Effector memory CD4-positive, alpha-beta T cell (primary cell): ENCODE measurements at places on chromosomes 3 and 15.

DNA sequence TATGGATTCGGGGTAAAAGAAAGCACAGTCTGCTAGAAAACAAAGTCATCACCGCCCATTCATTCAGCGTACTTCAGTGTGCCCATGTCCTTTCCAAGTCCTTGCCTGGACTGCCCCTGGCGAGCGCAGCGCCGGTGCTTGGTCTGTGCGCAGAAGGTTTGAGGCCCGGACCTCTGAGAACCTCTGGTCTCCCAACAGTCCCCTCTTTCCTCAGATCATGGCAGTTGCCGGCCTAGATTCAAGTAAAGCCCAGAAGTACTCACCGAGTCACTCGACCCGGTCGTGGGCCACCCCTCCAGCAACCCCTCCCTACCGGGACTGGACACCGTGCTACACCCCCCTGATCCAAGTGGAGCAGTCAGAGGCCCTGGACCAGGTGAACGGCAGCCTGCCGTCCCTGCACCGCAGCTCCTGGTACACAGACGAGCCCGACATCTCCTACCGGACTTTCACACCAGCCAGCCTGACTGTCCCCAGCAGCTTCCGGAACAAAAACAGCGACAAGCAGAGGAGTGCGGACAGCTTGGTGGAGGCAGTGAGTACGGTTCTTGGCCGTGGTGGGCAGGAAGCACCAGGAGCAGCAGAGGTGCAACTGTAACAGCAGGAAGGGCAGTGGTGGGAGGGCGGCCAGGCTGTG is 36.3 kb downstream of the CHDH start:
- no peak for DNase-seq

- DNase-seq: no peak
Observed at GRCh38 chr3:143255739-143256138, 136.2 kb downstream of the CHST2 start.

DNA sequence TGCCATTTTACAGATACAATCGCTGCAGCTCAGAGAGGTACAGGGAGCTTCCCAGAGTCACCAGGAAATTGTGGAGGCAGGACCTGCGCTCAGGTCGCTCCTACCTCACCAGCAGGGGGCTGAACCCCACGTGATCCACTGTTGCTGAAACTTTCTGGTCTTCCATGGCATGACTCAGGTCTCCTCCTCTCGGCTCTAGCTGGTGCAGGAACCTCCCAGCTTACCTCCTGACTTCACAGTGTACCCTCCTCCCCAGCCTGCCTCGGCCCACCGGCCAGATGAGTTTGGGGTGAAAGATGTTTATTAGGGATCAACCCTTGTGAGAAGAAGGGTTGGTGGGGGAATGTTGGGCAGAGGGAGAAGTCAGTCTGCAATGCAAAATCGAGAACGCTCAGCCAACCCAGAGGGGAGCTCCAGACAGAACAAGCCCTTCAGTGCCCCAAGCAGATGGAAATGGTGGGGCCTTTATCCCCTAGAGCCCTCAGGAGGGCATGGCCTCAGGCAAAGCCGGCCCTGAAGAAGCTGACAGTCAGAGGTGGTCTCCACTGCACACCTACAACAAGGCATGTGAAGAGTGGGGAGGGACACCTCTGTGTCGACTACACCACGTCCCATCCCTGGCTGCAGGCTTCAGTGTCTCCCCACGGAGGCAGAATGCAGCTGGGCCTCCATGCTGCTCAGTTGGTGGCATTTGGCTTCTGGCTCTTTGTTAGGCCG is 118.6 kb upstream of the PRR20G start:
- DNase-seq: no peak

GRCh38 chr15:39919411-39919747 is 687 bp downstream of the GPR176 start:
- no peak for DNase-seq

GRCh38 chr3:30131191-30131590 is 475.2 kb upstream of the TGFBR2 start:
- DNase-seq: no peak

DNA sequence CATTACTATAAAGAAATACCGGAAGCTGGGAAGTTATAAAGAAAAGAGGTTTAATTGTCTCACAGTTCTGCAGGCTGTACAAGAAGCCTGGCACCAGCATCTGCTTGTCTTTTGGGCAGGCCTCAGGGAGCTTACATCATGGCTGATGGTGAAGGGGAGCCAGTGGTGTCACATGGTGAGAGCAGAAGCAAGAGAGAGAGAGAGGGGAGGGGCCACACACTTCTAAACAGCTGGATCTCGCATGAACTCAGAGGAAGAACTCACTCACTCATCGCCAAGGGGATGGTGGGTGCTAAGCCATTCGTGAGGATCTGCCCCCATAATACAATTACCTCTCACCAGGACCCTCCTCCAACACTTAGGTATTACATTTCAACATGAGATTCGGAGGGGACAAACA is 51.8 kb upstream of the ANKRD34C start:
- no peak for DNase-seq
